ENCODE measurements at places on chromosomes 5 and 9. TPM values are rescaled to one million over a fixed set of nuclear protein-coding genes. Genes with fewer than 3 reads are reported as not detected.

The ROR2 gene
- not detected for polyA plus RNA-seq

The NIPAL4 gene
- polyA plus RNA-seq = 2.2 TPM

The CCL21 gene
- polyA plus RNA-seq = not detected

The KLF4 gene
- polyA plus RNA-seq = 0.13 TPM

Data from IgD-negative memory B cell (primary cell).